ENCODE measurements at places on chromosomes 2 and 18.

GRCh38 chr2:228180181-228181097, 1.0 kb downstream of the SPHKAP start:
- DNase-seq, result no peak

DNA sequence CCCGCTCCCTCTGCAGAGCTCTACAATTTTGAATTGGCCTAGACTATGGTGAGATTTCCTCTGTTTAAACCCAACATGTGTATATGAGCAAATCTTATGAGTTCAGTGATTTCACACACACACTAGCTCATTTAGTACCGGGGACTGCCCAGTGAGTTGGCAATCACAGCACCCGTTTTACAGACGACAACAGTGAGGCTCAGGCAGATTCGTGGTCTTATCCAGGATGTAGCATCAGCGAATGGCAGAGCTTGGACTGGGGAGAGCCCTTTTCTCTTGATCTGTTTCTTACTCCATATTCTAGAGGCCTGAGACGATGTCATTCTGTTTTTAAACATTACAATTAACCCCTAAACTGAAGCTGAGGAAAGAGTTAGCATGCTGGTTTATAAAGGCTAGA, 419.9 kb downstream of the NBAS start:
- no peak for DNase-seq

GRCh38 chr2:184835398-184835715, 237.0 kb downstream of the ZNF804A start:
- no peak for DNase-seq

GRCh38 chr18:4276953-4277585, 178.0 kb downstream of the DLGAP1 start:
- no peak for DNase-seq

DNA sequence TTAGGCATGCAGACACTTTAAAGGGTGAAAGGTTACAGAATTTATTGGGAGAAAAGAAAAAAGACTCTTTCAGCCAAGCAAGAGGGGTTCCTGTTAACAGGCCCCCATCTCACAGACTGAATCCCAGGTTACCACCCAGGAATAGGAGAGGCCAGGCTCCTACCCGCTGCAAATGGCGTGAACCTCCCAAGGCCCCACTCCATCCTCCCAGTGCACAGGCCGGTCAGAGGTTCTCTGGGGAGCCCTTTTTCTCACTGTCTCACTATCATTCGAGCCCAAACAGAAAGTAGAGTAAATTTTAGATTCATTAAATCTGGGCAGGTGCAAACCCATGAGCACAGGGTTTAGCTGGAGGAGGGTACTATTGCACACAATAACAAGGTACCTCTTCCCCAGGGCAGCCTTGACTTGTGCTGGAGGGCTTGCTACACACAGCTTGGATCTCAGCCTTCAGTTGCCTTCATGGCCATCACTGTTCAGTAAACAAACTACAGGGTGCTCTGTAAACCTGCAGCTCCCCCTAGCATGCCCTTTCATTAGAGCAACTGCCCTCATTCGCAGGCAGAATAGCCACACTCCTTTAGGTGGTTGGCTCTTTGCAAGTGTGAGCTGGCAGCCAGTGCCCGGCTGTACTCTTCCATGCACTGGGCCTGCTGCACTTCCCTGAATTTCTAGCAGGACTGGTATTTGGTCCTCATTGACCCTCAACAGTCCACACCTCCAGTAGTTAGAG, 7.3 kb upstream of the PLEK start:
- DNase-seq, result no peak

DNA sequence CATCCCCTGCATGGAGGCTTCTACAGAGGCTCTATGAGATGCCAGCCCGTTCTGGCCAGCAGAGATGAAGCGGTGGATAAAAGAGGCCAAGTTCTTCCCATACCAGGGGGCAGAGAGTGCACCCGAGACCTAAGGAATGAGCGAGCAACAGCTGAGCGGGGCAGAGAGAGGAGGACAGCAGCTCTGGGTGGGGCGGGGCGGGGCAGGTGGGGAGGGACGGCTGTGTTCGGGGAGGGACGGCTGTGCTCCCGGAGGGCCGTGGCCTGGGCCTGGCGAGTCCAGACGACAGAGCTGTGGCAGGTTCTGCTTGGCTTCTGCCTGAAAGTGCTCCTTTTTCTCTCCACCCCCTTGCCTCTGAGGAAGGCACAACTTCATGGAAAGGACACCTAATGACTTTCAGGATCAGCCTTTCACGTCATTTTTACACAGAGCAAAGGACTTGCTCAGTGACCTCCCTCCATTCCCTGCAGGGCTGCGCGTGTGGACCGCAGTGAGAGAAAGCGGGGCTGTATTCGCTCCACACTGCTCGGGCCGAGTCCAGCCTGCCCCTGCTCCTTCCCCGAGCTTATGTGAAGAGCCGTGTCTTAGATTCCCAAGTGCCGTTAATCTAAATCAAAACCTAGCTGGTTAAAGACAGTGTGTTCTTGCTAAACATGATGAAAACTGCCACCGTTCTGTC, 232.9 kb downstream of the HDAC4 start:
- DNase-seq, result no peak

DNA sequence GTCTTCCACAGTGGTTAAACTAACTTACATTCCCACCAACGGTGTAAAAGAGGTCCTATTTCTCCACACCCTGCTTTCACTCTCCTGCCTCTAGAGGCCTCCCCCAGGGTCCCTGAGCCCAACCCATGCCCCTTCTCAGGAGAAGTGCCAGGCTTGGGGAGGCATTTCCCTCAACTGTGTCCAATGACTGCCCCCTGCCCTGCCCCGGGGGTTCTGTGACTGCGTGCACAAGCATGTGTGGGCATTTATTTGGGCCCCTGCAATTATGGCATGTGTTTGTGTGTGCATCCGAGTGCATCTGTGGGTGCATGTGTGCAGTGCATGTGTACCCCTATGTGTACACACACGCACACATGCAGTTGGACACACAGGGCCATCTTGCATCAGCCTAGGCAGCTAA, 57.3 kb downstream of the INHBB start:
- no peak for DNase-seq

- no peak for DNase-seq
Observed at GRCh38 chr2:16243411-16243996, 303.2 kb downstream of the MYCN start.

DNA sequence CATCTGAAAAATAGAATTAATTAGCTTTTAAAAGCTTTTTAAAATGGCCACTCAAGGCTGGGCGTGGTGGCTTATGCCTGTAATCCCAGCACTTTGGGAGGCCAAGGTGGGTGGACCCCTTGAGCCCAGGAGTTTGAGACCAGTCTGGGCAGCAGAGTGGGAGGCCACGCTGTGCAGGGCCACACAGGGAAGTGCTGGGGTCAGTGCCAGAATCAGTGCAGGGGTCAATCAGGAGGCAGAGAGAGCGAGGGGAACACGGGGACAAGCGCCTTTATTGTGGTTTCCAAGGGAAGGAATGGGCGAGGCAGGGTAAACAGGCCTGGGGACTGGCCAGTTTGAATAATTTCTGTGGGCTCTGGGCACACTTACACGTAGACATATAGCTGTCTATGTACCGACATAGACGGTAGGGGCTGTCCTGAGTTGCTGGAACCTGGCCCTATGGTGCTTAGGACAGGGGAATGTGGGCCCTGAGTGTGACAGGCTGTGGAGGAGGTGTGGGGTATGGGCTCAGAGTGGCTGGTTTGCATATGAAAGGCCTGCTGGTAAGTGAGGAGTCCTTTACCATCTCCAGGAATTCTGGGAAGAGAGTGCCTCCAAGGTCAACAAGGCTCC, 42.9 kb downstream of the DYSF start:
- no peak for DNase-seq

GRCh38 chr2:236045251-236046235, 122.6 kb downstream of the GBX2 start:
- DNase-seq, result no peak

DNA sequence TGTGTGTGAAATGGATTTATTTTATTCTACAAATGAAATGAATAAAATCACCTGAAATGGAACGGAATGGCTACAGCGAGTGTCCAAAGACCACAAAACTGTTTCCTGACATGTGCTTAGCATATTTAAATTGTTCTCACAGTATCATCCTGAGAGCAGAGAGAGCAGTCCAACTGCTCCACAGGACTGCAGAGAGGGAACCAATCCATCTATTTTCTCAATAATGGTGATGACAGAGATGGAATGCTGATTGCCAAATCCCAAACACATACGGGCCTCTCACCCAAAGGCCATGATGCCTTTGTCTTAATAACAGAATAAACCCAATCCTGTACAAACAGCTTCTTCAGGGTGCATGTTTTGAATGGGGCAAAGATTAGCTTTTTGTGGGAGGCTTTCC, 41.1 kb downstream of the STAT1 start:
- no peak for DNase-seq

DNA sequence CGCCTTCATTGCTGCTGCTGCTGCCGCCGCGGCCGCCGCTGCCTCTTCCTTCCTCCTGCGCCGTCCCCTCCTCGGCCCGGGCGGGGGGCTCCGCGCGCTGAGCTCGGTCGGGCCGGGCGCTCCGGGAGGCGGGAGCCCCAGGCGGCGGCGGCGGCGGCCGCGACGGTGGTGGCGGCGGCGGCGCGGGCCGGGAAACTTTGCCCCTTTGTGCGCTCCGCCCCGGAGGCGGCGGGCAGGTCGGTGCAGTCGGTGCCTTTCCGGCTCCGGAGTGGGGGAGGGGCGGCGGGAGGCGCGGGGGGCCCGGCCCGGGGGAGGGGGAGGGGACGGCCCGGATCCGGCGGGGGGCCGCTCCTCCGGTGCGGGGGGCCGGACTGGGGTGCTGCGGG, 205 bp downstream of the TET3 start:
- DNase-seq, result peak; percentile 28

DNA sequence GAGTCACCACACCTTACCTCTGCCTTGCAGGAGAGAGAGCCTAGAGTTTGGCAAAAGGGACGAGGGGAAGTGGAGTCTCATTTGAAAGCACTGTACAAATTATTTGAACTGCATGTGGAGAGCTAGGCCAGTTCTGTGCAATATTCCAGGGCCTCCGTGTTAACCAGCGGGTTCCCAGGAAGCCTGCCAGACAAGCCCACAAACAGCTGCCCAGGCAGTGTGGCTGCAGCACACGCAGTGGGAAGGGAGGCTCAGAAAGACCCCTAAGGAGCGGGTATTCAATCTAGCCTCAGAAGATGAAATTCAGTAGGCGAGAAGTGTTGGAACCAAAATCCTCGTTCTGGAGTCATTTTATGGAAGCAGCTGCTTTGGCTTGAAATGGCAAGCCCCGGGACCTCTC, 30.7 kb downstream of the CNGA3 start:
- no peak for DNase-seq

GRCh38 chr2:16664809-16665747, 556 bp downstream of the CYRIA start:
- no peak for DNase-seq

DNA sequence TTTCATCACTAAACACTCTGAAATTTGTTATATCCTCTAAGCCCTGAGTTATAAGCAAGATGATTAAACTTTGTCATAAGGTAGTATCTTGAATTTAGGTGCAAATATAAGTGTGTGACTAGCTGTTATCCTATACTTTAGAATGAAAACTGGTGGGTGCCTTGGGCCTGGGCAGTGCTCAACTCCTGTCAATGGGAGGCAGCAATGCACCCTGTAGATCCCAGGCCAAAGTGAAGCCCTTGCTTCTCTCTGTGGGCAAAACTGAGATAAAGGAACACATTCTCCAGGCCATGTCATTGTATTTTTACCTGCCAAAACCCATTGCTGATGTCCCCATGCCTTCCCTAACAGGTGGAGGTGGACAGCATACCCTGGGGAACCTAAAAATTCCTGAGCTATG, 525.2 kb downstream of the TNS1 start:
- no peak for DNase-seq

- DNase-seq, result no peak
Observed at GRCh38 chr2:64932371-64933216, 56.6 kb upstream of the SLC1A4 start.

- no peak for DNase-seq
Observed at GRCh38 chr18:57819671-57820460, 16.8 kb upstream of the ATP8B1 start.

- DNase-seq, result no peak
Observed at GRCh38 chr2:45332094-45332493, 279.0 kb downstream of the SRBD1 start.

DNA sequence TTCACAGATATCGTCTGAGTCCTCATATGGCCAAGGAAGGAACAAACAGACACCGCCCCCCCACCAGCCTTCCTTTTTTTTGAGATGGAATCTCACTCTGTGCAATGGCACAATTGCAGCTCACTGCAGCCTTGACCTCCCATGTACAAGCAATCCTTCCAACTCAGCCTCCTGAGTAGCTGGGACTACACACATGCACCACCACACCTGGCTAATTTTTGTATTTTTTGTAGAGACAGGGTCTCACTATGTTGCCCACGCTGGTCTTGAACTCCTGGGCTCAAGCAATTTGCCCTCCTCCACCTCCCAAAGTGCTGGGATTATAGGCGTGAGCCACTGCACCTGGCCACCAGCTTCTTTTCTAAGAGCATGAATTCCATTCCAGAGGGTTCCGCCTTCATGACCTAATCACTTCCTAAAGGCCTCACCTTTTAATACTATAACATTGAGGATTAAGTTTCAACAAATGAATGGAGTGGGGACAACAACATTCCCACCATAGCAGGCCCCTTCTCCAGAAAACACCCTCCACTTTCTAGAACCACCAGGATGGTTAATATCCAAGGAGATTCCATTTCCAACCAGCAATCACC, 2.2 kb upstream of the TMBIM1 start:
- DNase-seq, result no peak

DNA sequence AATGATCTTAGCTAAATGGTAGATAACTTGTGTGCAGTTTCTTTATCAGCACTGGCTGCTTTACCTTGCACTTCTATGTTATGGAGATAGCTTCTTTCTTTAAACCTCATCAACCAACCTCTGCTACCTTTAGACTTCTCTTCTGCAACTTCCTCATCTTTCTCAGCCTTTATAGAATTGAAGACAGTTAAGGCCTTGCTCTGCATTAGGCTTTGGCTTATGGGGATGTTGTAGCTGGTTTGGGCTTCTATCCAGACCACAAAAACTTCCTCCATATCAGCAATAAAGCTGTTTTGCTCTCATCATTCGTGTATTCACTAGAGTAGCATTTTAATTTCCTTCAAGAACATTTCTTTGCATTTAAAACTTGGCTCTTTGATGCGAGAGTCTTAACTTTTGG, 123.7 kb downstream of the PIK3C3 start:
- DNase-seq, result no peak

GRCh38 chr2:200747668-200748618, 63.8 kb upstream of the BZW1 start:
- no peak for DNase-seq

- no peak for DNase-seq
Observed at GRCh38 chr18:70998490-70998889, 709.6 kb downstream of the SOCS6 start.

DNA sequence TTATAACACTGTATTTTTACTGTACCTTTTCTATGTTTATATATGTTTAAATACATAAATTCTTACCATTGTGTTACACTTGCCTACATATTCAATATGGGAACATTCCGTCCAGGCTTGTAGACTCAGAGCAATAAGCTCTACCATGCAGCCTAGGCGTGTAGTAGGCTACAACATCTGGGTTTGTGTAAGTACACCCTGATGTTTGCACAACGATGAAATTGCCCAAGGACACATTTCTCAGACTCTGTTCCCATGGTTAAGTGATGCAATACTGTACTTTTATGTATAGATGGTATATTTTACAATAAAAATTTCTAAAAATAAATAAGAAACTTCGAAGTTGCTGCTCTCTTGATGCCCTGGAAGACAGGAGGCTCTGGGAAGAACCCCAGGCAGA, 38.4 kb downstream of the YPEL5 start:
- DNase-seq, result no peak
